H9 (cell line): ENCODE measurements at places on chromosomes 2 and 18. TPM values are rescaled to one million over a fixed set of nuclear protein-coding genes. Genes with fewer than 3 reads are reported as not detected.

SLC9A4 gene
- not detected in 2 replicates for total RNA-seq

DNA sequence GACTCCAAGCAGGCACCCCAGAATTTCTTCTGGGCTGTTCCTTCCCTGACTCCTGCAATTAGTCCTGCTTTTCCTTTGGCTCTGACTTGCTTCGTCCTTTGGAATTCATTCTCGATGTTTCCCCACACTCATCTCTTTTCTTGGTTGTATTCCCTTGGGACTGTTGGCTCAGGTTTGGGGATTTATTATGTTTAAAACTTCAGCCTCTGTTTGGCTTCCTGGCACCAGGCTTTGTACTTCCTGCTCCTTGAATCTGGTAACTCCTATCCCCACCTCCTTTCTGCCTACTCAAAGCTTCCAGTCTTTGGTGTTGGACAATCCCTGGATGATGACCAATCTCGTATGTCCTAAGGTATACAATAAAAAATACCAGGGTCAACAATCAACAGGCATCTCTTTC lies 1.8 kb upstream of the KCNE4 start:
- H3K36me3 ChIP-seq: no peaks in the 10 kb centered on the region
- H3K4me3 ChIP-seq: no peak overlapping the region

GRCh38 chr2:121400201-121400600 lies 115.2 kb upstream of the TFCP2L1 start:
- no peaks in the 10 kb centered on the region for H3K27me3 ChIP-seq
- DNase-seq: no peak
- no peak overlapping the region for H3K27ac ChIP-seq
- H3K4me1 ChIP-seq: no peaks in the 10 kb centered on the region
- peaks cover 54% of the 10 kb centered on the region for H3K36me3 ChIP-seq

ZAP70 gene
- total RNA-seq: 0.22 and 0.24 TPM in 2 replicates

DNA sequence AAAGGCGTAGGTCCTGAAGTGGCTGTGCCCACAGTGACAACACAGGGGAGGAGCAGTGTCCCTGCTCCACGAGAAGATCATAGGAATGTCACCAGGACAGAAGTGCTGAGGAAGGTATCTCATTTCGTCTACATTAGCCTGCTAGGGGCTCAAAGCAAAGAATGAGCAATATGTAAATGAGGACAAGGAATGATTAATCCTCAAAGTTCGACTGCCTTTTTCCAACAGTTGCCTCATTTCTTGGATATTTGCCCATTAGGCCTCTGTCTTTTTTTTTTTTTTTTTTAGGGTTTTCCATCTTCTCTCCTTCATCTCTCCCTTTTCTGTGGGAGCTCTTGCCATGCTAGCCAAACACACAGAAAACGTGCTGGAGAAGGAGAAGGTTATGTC lies 105.2 kb upstream of the ARHGAP28 start:
- H3K4me1 ChIP-seq: no peaks in the 10 kb centered on the region
- no peak overlapping the region for H3K27ac ChIP-seq
- no peak overlapping the region for H3K4me3 ChIP-seq
- no peaks in the 10 kb centered on the region for H3K27me3 ChIP-seq
- no peak for DNase-seq
- H3K36me3 ChIP-seq: no peaks in the 10 kb centered on the region

- no peak for DNase-seq
- H3K27me3 ChIP-seq: no peaks in the 10 kb centered on the region
- H3K27ac ChIP-seq: no peak overlapping the region
- H3K36me3 ChIP-seq: no peaks in the 10 kb centered on the region
- no peak overlapping the region for H3K4me3 ChIP-seq
- peaks cover 5% of the 10 kb centered on the region; the same call in 1 of the 2 replicates for H3K4me1 ChIP-seq
Observed at GRCh38 chr2:191177751-191178736, 27.2 kb upstream of the STAT4 start.

DCTN1 gene
- total RNA-seq: 136 and 141 TPM in 2 replicates

GRCh38 chr2:123303731-123304130 lies 721.4 kb upstream of the CNTNAP5 start:
- DNase-seq: no peak
- H3K4me1 ChIP-seq: no peaks in the 10 kb centered on the region
- H3K27me3 ChIP-seq: no peaks in the 10 kb centered on the region
- H3K36me3 ChIP-seq: 0 out of 3 replicates have a peak, but pooled peaks cover 3% of the 10 kb centered on the region

ITGA4 gene
- 1.3 and 1.5 TPM in 2 replicates for total RNA-seq

DNA sequence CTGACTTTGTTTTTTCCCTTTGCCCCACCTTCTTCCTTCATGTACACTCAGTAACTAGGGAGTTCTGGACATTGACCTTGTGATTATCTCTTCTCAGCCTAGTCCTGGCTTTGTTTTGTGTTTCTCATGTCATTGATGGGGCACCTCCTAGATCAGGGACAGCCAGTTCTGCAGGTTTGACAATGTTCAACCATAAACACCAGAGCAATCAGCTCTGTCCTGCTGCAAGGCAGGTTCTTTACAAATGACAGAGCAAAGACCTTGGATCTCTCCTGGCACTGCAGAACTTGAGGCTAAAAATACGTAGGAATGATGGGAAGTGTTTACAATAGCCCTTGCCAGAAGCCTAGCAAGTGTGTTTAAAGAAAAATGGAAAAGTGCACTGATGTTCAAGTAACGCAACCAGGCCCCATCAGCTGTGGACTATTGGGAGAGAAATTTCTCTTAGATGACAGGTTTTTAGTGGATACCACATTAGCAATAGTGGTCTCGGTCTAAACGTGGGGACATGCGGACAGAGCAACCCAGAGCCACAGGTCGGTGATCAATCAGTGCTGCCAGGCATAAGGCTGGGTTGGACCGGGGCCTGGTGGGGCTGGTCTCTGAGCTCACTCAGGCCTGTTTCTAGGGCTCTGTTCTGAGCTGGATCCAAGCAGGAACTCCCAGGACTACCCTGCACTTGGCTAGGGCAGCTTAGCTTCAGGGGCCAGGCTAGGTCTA lies 76.8 kb downstream of the SOWAHC start:
- H3K27ac ChIP-seq: no peak overlapping the region
- no peak overlapping the region for H3K4me3 ChIP-seq
- H3K36me3 ChIP-seq: no peaks in the 10 kb centered on the region
- H3K4me1 ChIP-seq: no peaks in the 10 kb centered on the region
- no peaks in the 10 kb centered on the region for H3K27me3 ChIP-seq
